OCI-LY7 (cell line): ENCODE measurements at places on chromosomes 2 and 18. TPM values are rescaled to one million over a fixed set of nuclear protein-coding genes. Genes with fewer than 3 reads are reported as not detected.

- DNase-seq, result no peak
These were observed 70.4 kb upstream of the FZD5 start for GRCh38 chr2:207840101-207840500.

DNA sequence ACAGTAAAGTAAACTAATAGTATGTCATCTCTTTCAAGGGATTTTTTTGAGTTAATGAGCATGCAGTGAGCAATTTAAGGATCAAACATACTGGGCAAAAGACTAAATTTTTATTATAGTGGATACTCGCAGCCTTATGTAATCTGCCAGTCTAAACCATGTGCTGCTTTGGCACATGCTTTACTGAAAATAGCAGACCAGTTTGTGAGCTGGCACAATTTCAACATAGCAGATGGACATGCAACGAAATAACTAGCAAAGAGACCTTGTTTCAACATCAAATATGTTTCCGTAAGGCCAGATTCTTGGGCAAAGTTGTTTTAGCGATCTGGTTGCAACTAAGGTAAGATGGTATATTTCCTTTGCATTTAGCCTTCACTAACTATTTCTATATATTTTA is 807.3 kb downstream of the NR4A2 start:
- no peak for DNase-seq

DNA sequence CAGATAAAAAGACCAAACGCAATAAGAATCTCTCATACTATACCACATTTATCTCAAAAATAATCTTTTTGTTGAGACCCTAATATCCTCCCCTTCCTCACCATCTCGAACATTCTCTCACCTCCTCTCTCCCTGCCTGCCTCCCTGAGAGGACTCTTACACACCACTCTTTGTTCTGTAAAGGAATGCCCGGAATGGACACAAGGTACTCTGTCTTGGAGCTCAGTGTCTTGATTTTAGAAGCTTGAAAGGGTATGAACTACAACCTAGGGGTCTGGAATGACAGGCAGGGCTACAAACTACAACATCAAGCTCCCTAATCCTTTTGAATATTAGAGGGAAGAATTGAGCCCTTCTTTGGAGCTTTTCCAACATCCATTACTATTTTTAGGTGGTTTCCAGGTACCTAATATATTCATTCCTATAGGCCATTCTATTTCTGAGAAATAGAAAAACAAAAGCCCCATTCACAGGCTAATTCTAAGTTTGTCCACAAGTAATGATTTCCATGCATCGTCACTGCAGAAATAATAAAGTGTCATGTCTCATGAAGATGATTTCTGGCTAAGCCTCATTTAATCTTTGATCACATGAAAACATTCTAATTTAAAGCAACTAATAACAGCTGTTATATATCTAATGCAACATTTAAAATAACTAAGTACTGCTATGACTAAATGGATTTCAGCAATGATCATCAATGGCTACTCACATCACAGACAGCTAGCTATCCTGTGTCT is 60.6 kb downstream of the LRP2 start:
- DNase-seq, result no peak

DNA sequence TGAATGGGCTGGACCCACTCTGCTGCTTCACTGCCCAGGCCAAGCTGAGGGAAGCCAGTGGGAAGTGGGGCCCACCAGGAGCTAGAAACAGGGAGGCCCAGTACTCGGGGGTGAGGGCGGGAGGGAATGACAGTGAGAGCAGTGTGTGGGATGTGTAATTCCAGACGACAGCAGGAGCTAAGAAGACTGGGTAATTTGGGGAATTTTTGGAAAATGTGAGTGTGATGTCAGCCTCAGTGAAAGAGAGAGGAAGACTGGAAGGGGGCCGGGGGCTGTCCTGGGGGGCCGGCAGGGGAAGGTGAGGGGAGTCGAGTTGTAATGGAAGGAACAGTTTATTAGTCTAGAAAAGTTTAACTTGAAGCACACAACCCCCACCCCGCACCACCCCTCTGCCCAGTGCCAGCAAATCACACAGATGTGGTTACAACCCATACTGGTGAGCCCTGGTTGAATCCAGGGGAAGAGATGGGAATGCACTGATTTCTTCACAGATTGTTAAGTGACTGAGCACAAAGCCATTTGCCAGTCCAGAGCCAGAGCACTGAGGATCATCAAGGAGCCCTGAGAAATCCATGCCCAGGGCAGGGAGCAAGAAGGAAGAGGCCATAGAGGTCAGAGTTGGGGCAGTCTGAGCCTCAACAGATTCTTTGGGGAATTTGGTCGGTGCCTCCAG is 76.7 kb upstream of the PKDCC start:
- DNase-seq, result no peak

DNA sequence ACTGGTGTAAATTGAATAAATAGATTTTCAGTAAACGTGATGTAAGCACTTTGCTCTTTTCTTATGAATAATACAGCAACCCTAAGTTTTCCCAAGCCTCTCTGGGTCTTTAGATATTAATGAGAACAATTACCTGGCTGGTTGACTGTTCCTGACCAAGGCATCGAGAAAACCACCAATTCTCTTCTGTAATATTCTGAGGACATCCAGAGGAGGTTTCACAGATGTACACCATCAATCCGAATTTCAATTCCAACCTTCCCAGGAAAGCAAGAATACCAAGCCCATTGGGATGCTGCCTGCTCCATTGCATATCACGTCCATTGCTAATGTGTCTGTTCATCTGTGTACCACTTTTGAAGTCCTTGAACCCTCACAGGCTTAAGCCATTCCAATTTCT is 571.8 kb downstream of the NUP35 start:
- no peak for DNase-seq

KCNF1 gene
- not detected in 2 replicates for total RNA-seq
